Left lung (tissue), 14 donors: ENCODE measurements at places on chromosomes 7 and 10. TPM values are rescaled to one million over a fixed set of nuclear protein-coding genes. Genes with fewer than 3 reads are reported as not detected.

ZNF3 gene
- total RNA-seq, result 22.5 TPM

C7orf57 gene
- total RNA-seq, result 1.6 TPM

RINT1 gene
- 15.0 TPM for total RNA-seq

GIMAP4 gene
- 59.2 TPM for total RNA-seq

MDFIC gene
- 30.8 TPM for total RNA-seq

NKX1-2 gene
- not detected for total RNA-seq

CLDN3 gene
- total RNA-seq, result 35.9 TPM

DNA sequence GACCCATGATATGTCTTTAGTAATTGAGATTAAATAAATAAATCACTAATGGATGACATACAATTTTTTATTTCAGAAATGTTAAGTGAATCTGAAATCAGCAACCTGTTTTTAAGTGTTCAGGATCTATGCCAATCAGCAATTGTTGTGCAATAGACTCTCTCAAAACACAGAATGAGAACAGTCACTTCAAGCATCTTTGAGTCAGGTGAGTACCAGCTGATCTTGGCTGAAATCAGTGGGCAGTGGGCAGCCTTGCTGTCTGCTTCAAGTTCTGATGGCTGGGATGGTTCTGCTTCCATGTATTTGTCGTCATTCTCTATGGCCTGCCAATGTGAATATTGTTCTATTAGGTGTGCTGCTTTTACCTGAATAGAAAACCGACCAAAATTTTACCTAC, 82.3 kb upstream of the NRG3 start:
- no peak for DNase-seq

DNA sequence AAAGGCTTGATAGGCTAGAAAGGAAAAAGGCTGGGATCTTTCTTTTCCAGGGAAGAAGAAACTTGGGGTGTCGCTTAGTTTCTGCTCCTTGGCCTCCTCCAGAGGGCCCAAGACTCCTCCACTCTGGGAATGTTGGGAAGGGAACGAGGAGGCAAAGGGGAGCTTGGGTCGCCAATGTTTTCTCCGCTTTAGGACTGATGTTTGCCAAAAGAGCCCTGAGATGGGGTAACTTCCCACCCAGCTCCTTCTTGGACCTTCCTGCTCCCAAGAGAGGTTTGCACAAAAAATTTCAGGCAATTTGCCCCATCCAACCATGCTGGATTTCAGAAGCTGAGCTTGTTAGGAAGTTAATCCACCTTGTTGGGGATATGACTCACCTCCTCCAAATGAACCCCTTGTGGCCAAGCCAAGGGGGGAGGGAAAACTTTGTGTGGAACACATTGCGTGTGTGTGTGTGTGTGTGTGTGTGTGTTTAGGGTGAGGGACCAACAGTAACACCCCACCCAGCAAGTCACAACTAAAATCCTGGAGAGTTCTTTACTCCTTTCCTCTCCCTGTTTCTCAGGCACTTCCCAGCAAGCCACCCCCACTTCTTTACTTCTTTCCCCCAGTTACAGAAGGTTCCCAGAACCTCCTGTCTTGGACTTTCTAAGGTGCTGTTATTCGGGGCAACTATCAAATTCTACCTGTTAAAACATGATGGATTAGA, 8.7 kb upstream of the HOXA2 start:
- no peak for DNase-seq

- DNase-seq, result peak; percentile 94
These were observed at the start of gene STK17A for GRCh38 chr7:43582503-43583423. Gene STK17A (plus strand): TSS chr7:43583108. CDS start chr7:43583244, 136 bp downstream.

- DNase-seq, result no peak
These were observed 205.3 kb downstream of the CHCHD3 start for GRCh38 chr7:132876576-132876975.

- DNase-seq, result no peak
These were observed 77.8 kb downstream of the TCF7L2 start for GRCh38 chr10:113027574-113028455.

DNA sequence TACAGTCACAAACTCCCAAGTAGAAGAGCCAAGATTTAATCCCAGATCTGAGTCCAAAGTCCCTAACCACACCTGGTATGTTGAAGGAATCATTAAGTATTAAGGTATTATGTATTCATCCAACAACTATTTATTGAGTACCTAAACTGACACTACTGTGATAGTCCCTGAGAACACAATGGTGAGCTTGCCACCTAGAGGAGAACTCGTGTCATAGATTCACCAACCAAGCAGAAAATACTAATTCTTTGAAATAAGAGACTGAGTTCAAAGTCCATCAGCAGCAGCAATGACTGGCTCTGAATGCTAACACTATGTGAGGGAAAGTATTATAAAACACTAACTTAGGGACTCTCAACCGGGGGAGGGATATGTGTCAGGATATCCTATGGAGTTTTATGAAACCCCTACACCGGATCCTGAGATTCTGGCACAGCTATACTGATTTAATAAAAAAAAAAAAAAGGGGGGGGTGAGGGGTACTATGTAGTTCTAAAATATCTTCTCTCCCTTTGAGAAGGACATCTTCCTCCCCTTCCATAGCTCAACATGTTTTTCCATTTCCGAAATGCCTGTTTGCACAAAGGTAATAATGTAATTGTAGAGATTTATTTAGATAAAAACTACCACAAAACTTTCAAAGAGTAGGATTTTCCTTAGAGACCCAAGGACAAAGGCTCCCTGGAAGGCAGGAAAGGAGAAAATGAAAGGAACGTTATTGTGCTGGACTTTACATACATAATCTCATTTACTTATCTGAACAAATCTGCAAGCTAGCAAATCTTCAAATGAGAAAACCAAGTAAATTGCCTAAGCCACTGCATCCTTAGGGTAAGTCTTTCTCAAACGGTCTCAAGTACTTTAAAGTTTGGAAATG, 1.6 kb downstream of the NCOA4 start:
- no peak for DNase-seq

DNA sequence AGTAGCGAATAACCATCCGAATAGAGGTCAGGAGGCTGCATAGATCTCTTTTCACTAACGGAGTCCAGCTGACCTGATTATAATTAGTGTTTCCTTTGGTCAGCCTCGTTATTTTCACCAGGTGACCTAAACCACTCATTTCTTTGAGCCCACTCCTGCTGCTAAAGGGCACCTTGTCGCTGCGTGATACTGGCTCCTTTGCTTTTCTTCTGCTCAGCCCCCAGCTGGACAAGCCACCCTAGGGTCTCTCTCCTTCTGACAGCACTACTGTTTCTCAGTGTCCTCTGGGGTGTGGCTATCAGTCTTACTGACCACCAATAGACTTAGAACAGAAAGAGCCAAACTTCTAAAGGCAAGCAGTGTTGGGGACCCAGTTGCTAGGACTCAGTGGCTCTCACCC, 2.7 kb upstream of the IGFBP3 start:
- no peak for DNase-seq

DNA sequence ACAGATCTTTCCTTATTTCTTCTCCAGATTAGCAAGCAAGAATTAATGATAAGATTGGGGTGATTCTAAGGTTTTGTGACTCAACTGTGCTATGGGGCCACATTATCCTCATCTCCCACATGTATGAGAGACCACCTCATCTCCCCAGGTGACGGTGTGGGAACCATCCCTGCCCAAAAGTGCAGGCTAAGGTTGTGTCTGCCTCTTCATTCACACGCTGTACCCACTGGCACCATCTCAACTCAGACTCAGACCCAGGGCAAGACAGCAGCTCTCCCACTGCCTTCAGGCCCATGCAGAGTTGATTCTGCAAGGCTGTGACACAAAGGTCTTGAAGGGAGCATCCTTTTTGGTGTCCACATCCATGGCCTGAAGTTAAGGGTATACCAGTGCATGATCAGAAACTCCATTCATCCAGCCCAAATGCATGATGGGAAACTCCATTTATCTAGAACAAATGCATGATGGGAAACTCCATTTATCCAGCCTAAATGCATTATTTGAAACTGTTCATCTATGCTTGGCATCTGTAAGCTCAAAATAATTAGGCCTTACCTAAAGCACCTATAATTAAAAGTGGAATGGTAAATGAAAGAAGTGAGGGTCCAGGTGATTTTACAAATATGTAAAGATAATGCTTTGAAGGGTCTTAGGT, 99.4 kb downstream of the TCERG1L start:
- DNase-seq, result no peak

- no peak for DNase-seq
These were observed 56.5 kb downstream of the ZNF277 start for GRCh38 chr7:112262855-112263487.

GRCh38 chr10:100894589-100895294, 18.0 kb upstream of the SLF2 start:
- no peak for DNase-seq

GRCh38 chr10:57142925-57143576, 782.0 kb upstream of the ZWINT start:
- no peak for DNase-seq

DNA sequence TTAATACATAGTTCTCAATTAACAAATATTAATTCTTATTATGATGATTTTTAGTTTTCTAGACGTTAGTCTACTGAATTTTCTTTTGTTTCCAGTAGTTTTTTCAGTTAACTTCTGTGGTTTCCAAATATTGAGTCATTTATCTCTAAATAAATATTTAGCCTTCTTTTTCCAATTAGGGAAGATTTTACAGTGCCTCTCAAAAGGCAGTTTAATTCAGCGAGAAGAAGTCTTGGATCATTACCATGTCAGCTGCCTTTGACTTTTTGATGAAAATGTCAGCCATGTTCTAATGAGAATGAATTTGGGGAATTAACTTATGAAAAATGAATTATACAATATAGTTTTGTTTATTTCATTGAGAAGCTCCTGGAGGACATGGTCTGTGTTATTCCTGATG, 90.0 kb downstream of the CDK14 start:
- DNase-seq, result no peak

- DNase-seq, result no peak
These were observed 155.9 kb upstream of the SLC13A1 start for GRCh38 chr7:123355576-123356190.

DNA sequence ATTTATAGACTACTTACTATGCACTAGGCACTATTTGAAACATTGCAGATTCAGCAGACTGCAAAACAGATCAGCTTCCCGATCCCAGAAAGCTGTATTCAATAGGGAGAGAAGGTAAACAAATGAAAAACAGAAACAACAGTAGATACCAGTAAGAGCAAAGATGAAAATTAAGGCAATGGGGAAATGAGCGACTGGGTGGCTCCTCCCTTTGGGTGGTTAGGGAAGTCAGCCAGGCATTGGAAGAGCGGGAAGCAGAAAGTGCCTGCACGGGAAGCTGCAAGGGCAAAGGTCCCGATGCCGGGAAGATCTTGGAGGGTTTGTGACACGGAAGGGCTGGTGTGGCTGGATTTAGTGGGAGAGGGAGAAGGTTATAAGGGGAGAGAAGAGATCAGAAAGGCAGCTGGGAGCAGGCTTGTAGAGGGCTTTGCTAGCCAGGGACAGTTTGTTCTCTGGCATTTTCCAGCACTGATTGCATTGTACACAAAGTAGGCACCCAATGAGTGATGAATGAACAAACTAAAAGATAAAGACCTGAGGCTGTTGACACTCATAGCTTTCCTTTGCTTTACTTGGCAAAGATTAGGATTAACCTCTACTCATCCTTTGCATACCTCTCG, 67.8 kb downstream of the NAMPT start:
- peak; percentile 25 for DNase-seq

DNA sequence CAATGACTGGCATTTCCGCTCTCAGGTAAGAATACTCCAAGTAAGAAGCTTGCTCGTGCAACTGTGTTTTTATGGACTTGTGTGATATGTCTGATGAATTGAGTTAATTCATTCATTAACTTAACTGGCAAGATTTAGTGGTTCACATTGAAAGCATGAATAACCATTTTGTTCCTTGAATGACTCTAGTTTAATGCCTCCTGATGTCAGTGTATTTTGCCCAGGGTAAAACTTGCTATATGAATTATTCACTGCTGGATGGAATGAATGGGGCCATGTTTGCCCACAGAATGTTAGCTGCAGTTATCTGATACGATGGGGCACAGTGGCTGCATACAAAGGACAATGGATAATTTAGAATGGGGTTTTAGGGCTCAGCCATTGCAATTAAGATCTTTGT, 124.1 kb downstream of the ZNF365 start:
- no peak for DNase-seq

- no peak for DNase-seq
These were observed 3.0 kb downstream of the ZYX start for GRCh38 chr7:143384148-143384547.

DNA sequence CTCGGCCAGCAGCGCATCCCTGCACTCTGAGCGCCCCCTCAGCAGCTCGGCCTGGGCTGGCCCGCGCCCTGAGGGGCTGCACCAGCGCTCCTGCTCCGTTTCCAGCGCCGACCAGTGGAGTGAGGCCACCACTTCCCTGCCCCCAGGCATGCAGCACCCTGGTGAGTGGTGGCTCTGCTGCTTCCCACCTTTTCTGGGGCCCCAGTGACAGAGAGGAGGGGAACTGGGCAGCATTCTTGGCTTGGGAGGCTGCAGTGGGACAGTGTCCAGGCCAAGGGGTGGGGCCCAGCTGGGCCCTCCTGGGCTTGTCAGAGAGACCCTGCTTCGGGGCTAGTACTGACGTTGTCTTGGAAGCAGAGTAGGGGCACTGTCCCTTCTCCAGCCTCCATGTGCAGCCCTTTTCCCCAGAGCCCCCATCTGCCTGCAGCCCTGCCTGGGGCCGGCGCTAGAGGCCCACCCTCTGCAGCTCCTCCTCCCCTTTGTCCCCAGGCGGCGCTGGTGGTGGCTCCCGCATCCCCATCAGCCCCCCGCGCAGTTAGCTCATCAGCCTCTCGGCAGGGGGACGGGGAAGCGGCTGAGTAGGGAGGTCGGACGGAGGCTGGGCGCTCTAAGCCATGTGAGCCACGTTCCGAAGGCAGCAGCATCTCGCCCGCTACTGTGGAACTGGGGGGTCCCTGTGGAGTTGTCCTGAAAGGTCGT, 29.2 kb downstream of the GBX1 start:
- DNase-seq, result no peak

GRCh38 chr10:77533887-77534278, 103.7 kb downstream of the KCNMA1 start:
- DNase-seq, result no peak

- no peak for DNase-seq
These were observed 33.1 kb downstream of the HBP1 start for GRCh38 chr7:107201795-107202450.

DNA sequence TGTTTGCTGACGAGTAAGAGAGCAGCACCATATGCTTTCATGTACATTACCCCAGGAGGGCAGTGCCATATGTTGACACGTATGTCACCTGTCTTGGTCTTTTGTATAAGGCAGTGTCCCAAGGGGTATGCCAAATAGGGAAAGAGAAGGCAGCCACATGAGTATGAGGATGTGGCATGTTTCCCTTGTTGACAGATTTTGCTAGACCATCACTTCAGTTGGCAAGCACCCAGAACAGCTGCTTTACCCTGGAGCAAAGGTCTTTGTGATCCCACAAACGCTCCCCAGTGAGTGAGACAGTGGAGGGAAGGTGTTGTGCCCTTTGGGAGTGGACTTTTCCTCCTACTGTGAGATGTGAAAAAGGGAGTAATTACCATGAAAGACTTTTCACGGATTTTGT, 350.1 kb downstream of the ETV1 start:
- peak; percentile 10 for DNase-seq
